Hematopoietic multipotent progenitor cell treated with erythropoietin and hydrocortisone succinate and interleukin-3 and kit ligand, for 4 days (in vitro differentiated cells): ENCODE measurements at places on chromosomes 3 and 15.

- no peak for DNase-seq
Observed at GRCh38 chr3:71513081-71513480, 70.4 kb downstream of the FOXP1 start.

GRCh38 chr3:152860736-152861135, 25.8 kb downstream of the P2RY1 start:
- DNase-seq: no peak

GRCh38 chr15:28861031-28861534, 12.6 kb upstream of the GOLGA6L7 start:
- no peak for DNase-seq

DNA sequence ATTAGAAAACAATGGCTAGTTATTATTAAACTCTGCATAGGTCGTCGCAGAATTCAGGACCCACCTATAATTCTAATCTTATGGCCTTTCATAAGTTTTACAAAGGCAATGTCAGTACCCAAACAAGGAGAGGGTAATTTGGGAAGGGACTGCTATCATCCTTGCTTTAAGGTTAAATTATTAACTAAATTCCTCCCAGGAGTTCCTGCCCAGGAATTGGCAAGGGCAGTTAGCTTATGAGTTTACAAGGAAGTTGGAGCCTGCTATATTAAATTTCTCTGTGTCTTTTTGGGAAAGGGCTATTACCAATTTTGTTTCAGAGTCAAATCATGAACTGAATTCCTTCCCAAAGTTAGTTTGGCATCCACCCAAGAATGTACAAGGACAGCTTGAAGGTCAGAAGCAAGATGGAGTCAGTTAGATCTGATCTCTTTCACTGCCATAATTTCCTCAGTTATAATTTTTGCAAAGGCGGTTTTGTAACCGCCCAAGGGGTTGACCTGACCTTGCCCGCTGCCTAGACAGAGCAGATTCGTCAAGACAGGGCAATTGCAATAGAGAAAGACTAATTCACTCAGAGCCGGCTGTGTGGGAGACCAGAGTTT, 45.3 kb upstream of the LHFPL4 start:
- DNase-seq: no peak
